ENCODE measurements at places on chromosomes 3 and 15.
A peak's percentile ranks its signal among the peaks of the same experiment; 100 is the strongest.

GRCh38 chr15:31228011-31228484 lies 98.6 kb upstream of the KLF13 start:
- no peak for DNase-seq

- no peak for DNase-seq
Measured at GRCh38 chr3:175716446-175716845, 857.3 kb downstream of the NAALADL2 start.

DNA sequence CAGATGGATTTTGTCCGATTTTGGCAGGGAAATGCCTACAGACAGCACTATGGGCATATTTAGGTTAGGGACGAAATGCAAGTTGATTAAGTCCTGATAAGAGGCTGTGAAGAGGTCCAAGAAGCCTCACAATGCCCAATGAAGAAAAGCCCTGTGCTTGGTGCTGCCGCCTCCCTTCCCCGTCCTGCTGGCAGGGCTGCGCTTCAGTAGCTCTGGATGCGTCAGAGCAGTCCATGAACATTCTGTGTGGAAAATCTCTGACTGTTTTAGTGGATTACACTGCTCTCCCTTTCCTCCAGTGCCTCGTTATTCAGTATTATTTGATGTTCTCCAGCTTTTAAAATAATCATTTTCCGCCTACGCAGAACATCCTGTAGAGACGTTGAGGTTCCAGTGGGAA lies 39.6 kb downstream of the MLH1 start:
- peak; percentile 70 for DNase-seq

DNA sequence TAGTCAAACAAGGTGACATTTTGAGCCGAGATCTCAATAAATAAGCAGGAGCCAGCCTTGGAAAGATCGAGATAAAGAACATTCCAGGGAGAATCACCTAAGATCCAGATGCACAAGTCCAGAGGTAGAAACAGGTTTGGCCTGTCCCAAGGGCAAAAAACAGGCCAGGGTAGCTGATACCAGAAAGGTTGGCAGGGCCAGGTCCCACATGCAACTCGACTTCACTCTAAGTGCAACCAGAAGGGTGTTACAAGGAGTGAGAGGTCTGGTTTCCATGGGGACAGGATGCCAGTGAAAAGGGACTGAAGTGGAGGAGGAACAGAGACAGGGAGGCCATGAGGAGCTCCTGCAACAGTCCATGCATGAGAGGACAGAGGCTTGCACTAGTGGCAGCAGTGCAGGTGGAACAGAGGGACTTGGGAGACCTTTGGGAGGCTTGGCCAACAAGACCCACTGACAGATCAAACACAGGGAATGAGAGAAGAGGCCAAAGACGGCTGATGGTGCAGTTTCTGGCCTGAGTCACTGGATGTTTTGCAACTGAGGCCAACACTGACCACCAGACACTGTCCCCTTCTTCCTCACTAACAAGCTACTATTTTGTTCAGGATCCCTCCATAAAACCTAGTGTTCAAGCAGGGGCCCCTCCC lies 5.2 kb downstream of the TPRA1 start:
- DNase-seq: no peak

- DNase-seq: peak; percentile 33
Measured at GRCh38 chr15:64163659-64164362, 989 bp upstream of the PPIB start.

DNA sequence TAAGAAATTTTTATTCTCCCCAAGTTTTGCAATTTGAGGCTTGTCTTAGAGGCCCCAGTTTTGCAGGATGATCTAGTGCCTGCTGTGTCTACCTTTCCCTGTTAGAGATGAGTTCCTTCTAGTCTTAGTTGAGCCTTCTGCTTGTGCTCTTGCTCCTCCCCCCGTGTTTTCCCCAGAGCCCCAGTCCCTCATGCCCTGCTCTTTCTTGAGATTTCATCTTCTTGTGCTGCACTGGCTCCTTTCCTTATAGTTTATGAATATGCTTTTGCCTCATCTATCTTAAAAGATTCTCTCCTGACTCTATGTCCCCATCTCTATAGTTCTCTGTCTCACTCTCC lies 4.7 kb downstream of the GAP43 start:
- DNase-seq: no peak

DNA sequence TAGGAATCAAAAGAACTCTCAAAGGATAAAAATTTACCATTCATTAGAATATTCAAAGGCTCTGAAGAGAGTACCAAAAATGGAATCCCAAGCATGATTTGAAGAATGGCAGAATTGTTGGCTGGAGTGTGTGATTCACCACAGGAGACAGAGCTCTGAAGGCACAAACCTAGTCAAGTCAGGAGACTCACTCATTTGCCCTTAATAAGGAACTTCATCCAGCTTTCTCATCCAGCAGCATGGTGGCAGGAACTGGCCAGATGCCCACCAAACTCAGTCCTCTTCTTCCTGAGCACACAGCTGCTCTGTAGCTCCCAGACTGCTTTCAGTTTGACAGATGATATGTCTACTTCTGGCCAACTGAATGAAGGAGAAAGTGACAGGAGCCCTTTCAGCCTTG lies 16.5 kb upstream of the HEG1 start:
- DNase-seq: no peak

GRCh38 chr3:172635588-172635987 lies 75.3 kb downstream of the NCEH1 start:
- no peak for DNase-seq

- no peak for DNase-seq
Measured at GRCh38 chr3:59515966-59516365, 466.1 kb upstream of the CFAP20DC start.

DNA sequence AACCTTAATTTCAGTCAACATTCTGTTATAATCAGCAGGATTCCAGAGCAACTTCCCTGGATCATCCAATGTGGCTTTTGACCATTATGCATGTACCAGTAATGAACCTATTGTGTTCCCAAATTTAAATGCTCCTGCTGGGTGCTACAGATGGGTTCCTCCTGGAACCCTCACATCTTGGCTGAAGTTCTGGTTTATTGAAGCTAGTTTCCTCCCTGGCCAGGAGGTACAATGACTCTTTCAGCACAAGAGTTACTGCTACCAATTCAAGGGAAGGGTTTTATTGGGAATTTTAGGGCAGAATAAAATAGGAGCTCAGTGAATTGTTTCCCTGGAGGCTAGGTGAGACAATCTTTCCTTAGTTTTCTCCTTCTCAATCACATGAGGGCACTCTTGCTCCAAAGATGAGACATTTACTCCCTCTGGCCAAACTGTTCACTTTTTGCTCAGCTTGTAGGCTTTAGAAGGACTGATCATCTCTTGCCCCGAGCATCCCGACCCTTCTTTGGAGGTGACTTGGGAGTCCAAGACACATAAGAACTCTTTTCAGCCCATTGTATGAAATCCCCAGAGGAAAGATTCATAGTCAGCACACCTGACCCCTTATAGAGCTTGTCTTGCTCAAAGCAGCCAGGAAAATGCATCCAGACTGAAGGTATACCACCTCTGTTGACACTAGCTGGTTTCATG lies 8.8 kb upstream of the NPHP3 start:
- DNase-seq: no peak

DNA sequence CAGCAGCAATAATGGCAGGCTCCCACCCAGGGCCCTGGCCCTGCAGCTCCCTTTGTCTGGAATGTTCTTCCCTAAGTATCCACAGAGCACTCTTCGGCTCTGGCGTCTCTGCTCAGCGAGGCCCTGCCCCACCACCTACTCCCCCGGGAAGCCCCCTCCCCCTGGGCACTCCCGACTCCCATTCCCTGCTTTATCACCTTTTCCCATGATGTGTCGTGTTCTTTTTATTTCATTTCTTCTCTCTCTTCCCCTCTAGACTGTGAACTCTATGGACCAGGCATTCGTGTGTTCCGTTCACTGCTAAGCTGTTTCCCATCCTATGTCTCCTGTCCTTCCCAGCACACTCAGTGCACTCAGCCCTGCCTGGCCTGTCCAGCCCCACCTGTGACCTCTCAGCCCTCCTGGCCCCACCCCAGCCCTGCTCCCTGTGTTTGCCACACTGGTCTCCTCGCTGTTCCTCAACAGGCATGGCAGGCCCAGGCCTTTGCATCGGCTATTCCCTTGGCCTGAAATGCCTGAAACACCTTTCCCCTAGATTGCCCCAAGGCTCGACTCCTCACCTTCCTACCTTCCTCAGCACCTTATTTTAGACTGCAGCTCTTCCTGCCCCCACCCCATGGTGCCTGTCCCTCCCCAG lies 107.4 kb downstream of the TPRA1 start:
- DNase-seq: no peak

GRCh38 chr3:117243657-117244056 lies 534.1 kb downstream of the TUSC7 start:
- no peak for DNase-seq

GRCh38 chr15:51879555-51879954 lies 50.1 kb downstream of the TMOD3 start:
- DNase-seq: no peak

GRCh38 chr3:160792540-160792939 lies 36.5 kb downstream of the PPM1L start:
- DNase-seq: no peak

DNA sequence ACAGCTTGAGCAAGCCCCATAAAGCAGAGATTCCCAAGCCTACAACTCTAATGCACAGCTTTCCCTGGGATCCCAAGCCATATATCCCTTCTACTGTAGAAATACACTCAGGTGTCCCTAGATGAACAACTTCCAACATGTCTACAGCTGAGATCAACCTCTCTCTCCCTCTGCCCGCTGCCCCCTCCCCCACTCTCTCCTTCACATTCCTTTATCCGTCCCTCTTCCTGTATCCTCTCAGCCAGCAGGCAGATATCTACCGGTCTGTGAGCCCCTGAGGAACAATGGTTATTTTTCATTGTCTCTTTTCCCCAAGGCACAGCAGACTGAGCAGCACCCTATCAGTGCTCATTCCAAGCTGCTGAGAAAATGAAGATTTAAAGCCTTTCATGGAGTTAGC lies 138.6 kb downstream of the SUCLG2 start:
- DNase-seq: no peak

DNA sequence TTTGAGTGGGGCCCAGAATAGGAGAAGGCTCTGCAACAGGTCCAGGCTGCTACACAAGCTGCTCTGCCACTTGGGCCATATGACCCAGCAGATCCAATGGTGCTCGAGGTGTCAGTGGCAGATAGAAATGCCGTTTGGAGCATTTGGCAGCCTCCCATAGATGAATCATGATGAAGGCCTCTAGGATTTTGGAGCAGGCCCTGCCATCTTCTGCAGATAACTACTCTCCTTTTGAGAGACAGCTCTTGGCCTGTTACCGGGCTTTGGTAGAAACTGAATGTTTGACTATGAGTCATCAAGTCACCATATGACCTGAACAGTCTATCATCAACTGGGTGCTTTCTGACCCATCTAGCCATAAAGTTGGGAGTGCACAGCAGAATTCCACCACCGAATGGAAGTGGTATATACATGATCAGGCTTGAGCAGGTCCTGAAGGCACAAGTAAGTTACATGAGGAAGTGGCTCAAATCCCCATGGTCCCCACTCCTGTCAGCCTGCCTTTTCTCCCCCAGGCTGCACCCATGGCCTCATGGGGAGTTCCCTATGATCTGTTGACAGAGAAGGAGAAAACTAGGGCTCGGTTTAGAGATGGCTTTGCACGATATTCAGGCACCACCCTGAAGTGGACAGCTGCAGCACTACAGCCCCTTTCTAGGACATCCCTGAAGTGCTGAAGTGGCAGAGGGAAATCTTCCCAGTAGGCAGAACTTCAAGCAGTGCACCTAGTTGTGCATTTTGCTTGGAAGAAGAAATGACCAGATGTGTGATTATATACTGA lies 971.4 kb downstream of the MCTP2 start:
- DNase-seq: no peak

GRCh38 chr15:56944485-56944884 lies 26.0 kb downstream of the TCF12 start:
- no peak for DNase-seq

- no peak for DNase-seq
Measured at GRCh38 chr3:157101486-157101885, 58.5 kb downstream of the CCNL1 start.

DNA sequence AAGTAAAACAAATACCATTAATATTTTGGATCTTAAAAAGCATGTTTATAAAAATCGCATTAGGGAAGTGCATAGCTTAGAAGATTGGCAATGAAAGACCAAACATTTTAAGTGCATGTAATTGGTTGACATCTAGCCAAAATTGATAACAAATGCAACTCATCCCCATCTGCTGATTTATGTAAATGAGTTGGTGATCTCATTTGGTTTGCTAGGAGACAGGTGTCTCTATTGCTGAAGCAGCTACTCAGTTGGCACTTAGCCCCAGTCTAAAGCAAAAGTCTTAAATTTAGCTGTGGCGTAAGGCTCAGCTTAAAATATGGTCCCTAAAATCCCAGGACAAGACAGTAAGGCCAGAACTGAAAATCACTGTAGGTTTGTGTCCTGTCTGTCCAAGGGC lies 113.5 kb upstream of the CHL1 start:
- no peak for DNase-seq

- peak; percentile 83 for DNase-seq
Measured at GRCh38 chr15:93467337-93467736, 378.3 kb upstream of the RGMA start.

DNA sequence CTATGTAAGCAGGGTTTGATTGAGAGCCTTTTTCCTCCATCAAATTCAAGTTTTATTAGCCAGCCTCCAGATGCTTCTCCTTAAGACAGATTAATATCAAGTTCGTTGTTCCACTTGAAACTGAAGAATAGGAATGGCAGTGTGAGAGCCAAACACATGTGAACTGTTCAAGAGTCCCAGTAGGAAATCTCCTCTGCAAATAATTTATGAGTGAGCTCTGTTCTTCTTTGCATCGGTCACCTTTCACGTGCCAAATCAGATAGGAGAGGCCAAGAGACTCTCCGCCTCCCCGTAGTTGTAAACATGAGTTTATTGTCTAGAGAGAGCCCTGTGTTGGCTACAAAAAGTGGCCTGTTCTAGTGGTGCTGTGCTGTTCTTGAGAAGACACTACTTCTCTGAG lies 372.1 kb upstream of the NR2F2 start:
- no peak for DNase-seq

- no peak for DNase-seq
Measured at GRCh38 chr3:190076601-190077394, 43.9 kb downstream of the P3H2 start.

GRCh38 chr15:101167753-101168462 lies 83.9 kb downstream of the CHSY1 start:
- peak; percentile 88 for DNase-seq

GRCh38 chr15:41825572-41826535 lies 2.0 kb upstream of the JMJD7 start:
- peak; percentile 48 for DNase-seq

DNA sequence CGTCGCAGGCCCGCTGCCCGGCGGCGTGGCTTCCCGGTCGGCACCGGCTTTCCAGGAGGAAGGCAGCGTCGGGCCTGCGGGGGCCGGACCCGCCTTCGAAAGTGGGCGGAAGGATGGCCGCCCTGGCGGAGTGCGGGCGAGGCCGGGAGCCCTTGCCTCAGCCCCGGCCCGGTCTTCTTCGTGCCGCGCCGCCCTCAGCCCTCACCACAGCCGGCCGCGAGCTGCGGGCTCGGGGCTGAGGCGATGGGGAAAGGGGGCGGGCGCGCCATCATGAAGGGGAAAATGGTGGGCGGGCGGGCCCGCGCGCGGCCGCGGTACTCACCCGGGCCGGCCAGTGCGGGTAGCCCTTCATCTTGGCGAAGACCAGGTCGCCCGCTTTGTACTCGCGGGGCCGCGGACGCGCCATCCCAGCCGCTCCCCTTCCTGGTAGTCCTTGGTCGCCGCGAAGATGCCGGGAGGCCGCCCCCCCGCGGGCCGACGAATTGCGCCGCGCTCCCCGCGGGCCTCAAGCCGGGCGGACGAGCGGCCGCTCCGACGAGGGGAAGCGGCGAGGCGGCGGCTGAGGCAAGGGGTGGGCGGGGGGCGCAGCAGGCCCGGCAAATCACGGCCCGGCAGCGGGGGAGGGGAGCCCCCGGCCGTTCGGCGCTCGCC lies 489 bp downstream of the HDGFL3 start:
- peak; percentile 76 for DNase-seq

- no peak for DNase-seq
Measured at GRCh38 chr15:43390723-43391122, 19.8 kb downstream of the TUBGCP4 start.
